SK-N-DZ (cell line): ENCODE measurements at places on chromosomes 6 and 20.
A peak's percentile ranks its signal among the peaks of the same experiment; 100 is the strongest.

GRCh38 chr20:15917283-15917682 lies 656.0 kb downstream of the KIF16B start:
- DNase-seq, result no peak

DNA sequence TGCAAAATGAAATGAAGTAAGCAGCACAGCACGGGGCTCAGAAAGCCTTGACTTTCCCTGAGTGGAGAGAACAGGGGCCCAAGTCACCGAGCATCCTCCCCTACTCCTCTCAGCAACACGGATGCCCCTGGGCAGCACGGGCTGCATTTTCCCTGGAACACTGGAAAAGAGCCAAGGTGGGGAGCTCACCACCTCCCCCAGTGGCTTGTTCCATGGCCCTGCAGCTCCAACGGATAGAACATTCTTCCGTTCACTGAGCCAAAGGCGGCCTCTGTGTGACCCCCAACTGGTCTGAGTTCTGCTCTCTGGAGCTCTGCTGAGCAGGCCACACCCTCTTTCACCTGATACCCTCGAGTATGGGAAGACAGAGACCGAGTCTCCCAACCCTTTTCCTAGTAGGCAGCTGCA lies 20.8 kb upstream of the EMILIN3 start:
- DNase-seq, result peak; percentile 63

DNA sequence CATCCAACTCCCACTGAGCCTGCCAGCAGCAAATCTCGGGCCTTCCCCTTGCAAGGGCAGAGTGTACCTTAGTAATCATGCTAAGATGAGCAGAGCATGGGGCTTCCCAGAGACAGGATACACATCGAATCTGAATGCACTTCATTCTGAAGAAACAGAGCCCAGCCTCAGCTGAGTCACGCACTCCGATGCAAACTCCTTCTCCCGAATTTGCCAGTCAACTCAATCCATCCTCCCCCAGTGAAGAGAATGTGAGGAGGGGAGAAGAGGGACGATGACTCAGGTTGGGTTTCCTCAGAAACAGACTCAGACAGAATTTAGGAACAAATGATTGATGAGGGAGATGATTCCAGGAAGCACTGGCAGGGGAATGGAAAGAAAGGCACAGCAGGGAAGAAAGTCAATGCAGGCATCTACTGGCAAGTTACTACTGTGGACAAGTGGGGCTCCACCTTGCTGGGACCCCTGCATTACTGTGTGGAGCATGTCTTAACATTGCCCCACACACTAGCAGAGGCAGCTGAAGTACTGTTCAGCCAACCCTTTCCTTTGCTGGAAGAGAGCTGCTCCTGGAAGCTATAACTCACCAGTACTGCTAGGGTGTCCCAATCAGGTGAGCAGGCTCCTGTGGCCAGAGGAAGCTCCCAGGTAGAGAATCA lies 251.6 kb downstream of the ADGB start:
- DNase-seq, result no peak

DNA sequence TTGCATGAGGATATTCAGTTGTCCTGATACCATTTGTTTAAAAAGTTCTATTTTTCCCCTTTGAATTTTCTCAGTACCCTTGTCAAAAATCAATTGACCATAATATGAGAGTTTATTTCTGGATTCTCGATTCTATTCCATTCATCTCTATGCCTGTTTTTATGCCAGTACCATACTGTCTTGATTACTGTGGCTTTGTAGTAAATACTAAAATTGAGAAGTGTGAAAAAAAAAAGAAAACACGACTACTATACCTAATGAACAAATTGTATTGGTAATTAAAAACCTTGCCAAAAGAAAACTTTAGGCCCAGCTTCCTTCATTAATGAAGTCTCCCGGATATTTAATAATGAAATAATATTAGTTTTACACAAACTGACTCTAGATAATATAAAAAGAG lies 185.7 kb downstream of the TBC1D7 start:
- no peak for DNase-seq

GRCh38 chr6:165659945-165660856 lies 2.8 kb downstream of the PDE10A start:
- DNase-seq, result no peak

- no peak for DNase-seq
These were observed 1.8 kb downstream of the PKIG start for GRCh38 chr20:44584162-44584561.

DNA sequence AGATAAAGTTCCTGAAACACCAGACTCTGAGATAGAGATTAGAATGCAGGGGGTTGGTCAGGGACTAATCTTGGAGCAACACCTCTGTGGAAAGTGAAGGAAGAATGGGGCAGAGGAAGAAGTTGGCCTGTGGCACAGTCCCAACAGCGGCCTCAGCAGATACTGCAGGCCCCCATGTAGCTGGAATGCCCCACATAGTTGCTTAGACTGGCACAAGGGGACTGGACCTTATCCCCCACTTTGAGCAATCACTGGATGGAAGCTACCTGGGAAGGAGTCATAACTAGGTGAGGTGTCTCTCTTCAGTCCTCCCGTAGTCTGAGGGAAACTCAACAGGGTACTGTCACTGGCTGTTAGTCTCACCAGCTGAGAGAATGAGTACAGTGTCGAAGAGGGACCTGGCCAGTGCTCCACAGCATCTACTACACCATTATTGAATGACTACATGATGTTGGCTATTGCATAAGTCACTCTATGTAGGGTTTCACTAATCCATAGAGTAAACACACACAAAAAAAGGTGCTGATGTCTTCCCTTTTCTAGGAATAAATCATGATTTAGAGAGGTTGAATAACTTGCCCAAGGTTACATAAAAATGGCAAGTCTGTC lies 47.5 kb downstream of the ADGRG6 start:
- no peak for DNase-seq

GRCh38 chr6:14757418-14757817 lies 488.5 kb upstream of the JARID2 start:
- DNase-seq, result no peak

DNA sequence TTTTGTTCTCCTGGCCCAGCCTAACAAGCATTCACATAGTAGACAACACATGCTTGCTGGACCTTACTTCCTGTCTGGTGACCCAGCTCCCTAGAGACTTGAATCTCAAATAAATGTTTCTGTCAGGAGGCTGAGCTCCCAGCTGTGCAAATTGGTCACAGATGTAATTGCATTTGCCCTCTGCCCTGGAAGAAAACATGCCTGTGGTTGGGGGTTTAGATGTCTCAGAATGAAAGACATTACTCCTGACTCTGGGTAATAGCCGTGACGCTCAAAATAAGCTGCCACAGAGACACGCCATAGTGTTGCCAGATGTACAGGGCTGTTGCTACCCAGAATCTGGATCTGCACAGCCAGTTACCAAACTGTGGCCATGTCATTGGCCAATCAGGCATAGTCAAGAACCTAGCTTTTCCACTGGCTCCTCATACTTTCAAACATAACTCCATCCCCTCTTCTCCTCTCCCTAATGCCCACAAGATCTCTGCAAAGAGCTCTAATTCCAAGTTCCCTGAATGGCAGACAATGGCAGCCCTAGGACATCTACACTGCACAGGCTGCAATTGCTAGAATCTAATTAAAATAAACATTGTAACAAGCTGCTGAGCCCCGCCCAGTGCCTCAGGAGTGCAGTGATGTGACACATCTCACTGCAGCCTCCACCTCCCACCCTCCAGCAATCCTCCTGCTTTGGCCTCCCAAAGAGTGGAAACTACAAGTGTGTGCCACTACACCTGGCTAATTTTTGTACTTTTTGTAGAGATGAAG lies 32.8 kb upstream of the GMPR start:
- DNase-seq, result peak; percentile 93

GRCh38 chr6:16717275-16717942 lies 43.9 kb downstream of the ATXN1 start:
- no peak for DNase-seq

DNA sequence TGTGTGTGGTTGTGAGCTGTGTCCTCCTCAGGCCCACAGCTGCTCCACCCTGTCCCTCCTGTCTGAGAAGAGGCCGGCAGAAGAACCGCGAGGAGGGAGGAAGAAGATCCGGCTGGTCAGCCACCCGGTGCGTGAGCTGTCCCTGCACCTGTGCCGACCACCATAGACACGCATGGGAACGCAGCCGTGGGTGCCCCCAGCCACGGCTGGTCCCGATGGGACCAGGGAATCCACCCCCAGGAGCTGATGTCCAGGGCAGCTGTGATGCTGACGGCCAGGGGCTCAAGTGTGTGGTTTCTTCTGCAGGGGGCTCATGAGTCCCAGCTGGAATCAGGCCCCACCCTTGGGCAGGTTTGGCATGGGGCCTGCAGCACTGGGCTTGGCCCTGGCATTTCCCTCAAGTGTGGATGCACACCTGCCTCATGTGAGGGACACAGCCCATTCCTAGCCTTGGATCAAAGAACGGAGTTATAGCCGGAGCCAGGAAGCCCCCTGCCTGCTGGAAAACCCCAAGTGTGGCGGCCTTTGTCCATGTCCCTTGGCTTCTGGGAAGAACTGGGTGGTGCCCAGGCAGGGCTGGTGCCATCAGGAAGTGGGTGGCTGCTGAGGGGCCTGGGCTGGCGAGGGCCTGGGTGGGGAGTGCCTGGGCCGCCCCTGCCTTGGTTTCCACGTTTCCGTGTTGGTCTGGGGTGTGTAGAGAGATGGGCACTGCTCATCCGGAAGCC lies 4.6 kb upstream of the TNFRSF6B start:
- DNase-seq, result no peak

DNA sequence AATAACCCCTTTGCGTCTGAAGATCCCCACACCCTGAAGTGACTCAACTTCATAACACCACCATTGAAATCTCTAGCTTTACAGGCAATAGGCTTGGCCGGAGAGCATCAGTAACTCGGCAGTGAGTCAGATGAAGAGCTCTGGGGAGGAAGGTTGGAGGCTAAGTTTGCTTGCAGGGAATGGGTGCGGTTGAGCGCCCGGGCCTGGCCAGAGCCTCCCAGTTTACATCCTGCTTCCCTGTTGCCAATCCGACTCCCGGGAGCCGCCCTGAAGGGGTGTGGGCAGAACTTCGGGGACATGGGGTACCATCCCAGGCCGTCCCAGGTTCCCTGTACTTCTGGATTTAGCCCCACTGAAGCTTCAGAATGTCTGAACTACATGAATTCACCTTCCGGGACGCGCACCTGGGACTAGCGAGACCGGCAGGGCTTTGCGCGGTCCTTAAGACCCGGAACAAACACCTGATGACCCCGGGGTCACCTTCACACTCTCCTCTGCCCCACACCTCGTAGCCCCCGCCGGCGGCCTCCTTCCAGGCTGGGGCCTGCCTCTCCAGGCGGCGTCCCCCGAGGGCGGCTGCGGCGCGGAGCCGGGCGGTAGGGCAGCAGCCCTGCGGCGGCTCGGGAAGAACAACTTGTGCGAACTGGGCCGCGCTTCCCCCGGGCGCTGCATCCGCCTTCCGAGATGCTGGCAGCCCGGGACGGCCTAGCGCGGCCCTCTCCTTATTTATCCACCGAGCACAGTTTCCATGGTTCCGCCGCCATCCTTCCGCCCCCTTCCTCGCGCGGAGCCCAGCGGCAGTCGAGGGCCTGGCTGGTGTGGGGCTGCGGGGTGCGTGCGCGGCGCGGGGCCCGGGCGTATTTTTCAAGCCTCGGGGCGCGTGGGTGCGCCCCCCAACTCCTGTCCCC lies 56.6 kb upstream of the RREB1 start:
- DNase-seq, result no peak

- DNase-seq, result no peak
These were observed 24.9 kb upstream of the PI16 start for GRCh38 chr6:36929607-36930006.

DNA sequence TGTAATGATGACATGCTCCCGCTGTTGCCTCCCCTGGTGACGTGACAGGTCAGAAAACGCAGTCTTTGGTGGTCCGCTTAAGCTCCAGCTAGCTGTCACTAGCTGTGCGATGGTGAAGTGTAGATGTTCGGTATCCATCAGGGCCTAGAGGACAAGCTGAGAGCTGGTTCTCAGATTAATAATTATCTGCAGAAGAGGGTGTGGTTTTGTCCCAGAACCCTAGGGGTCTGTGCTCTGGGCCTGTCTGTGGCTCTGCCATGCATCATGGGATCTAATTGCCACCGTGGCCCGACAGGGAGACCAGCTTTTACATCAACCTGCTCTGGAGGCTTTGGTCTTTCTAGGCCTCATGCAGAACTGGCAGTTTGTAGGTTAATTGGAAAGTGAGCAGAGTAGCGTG lies 34.1 kb downstream of the ERMARD start:
- no peak for DNase-seq

GRCh38 chr6:43011207-43011606 lies 2.5 kb downstream of the MEA1 start:
- no peak for DNase-seq

DNA sequence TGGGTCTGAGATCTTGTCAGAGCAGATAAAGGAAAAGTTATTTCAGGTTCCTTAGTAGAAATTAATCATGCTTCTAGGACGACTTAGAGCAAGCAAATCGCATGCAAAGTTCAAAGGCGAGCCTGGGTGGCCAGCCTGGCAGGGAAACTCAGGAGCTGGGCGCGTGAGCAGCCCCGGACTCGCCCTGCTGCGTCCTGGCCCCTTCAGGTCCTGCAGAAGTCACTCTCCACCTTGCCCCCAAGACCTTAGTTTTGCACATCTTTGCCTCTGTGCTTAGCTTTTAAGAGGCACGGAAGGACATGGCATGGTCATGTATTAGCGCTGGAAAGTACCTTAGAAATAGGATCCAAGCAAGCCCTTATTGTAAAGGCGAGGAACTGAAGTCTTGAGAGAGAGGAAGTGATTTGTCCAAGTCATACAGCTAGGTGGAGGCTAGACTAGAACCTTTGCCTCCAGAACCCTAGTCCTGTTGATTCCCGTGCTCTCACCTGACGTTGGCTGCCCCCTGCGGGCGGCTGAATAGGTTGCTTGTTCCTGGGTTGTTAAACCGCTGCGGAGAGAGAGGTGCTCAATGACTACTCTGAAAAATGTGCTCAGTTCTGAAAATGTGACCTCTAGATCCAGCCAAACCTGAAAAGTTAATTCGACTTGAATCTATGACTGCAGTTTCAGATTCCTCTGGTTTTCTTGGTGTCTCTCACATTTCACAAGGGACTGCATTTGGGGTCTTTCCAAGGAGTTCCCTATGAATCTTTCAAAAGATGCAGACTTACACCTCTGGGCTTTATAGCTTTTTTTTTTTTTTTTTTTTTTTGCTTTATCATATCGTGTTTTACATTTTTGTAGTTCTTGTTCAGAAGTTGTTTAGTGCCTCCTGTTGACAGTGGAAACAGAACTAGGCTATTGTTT lies 2.7 kb downstream of the MYB start:
- peak; percentile 64 for DNase-seq

GRCh38 chr6:50907565-50907964 lies 88.9 kb downstream of the TFAP2B start:
- DNase-seq, result no peak

GRCh38 chr6:159044899-159045727 lies at the start of gene TAGAP:
TAGAP (minus strand) TSS chr6:159044991; CDS start chr6:159044146, 845 bp downstream.
- no peak for DNase-seq

DNA sequence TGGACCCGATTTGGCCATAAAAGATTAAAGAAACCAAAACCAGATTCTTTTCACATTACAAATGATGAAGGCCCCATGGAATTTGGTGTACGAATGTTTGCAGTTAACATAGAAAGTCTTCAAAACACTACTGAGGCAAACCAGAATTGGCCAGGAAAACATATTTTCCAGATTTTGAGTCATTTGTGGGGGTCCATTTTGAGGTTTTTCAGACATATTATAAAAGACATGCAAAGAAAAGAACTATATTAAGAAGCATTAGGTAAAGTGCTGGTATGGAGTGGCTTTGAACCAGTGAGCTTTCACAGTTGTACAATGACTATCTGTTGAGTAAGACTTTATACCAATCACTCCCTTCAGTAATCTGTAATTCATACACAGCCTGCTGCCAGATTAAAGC lies 168.9 kb upstream of the COL21A1 start:
- no peak for DNase-seq
